ENCODE measurements at places on chromosomes 1 and 21.

GRCh38 chr1:11735854-11736745 lies at the start of gene AGTRAP:
Gene AGTRAP (plus strand): TSS chr1:11736136. CDS start chr1:11736209, 73 bp downstream.
- H3K27ac ChIP-seq: peak within 1 kb of the TSS; percentile 88
- peaks cover 13% of the 10 kb centered on the region for H3K4me1 ChIP-seq
- H3K4me3 ChIP-seq: peak within 1 kb of the TSS; percentile 75
- peak; percentile 94 for DNase-seq

DNA sequence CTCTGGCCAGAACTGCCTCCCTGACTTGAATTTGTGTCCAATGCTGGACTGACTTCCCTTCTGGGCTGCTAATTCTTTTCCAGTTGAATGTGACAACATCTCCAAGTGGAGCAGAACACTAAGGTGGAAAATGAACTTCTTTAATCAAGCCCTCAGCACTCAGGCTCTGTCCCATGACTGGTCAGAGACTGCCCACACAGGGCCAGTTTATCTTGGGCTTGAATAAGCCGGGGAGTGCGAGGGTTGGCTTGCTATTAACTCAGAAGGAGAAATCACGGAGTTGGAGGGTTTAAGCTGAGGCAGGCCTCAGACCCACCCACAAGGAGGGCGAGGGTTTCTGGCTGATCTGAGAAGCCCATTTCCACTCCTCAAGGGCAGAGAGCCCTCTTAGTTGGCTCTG lies 12.4 kb downstream of the KCNA10 start:
- H3K27ac ChIP-seq: no peak overlapping the region
- no peak for DNase-seq
- no peak overlapping the region for H3K4me3 ChIP-seq
- no peaks in the 10 kb centered on the region for H3K4me1 ChIP-seq
- H3K27me3 ChIP-seq: no peaks in the 10 kb centered on the region
- H3K36me3 ChIP-seq: no peaks in the 10 kb centered on the region

DNA sequence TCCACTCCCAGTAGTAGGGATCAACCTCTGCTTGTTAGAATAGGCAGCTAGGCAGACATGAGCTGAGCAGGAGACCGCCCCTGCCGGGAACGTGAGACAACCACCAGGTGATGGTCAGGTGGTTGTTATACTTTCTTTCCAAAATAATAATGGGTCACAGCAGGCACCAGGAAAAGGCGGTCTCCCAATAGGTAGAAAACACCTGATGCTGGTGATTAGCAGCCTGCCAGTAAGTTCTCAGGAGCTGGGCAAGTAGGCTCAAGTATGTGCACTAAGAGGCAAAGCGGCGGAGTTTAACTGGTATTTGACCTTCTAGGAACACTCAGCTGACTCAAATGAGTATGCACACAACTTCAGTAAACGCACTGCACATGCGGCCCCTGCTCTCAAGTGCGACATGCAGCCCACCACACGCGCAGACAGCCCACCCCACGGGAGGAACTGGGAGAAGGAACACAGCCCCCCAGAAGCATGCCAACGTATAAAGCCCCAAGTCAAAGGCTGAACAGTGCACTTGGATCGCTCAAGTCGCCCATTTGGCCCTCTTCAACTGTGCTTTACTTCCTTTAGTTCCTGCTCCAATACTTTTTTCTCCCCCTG lies 80.0 kb downstream of the DESI2 start:
- no peak overlapping the region for H3K27ac ChIP-seq
- peaks cover 38% of the 10 kb centered on the region for H3K27me3 ChIP-seq
- H3K4me3 ChIP-seq: no peak overlapping the region
- no peak for DNase-seq
- no peaks in the 10 kb centered on the region for H3K36me3 ChIP-seq

DNA sequence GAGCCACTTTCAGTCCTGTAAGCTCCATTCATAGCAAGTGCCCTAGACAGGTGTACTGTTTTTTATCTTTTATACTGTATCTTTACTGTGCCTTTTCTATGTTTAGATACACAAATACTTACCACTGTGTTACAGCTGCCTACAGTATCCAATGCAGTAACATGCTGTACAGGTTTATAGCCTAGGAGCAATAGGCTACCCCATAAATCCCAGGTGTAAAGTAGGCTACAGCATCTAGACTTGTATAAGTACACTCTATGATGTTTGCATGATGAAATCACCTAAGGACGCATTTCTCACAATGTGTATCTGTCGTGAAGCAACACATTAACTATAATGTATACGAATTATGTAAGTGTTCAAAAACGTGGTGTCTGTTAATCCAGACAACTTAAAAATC lies 10.7 kb downstream of the HLCS start:
- H3K36me3 ChIP-seq: no peaks in the 10 kb centered on the region
- DNase-seq: no peak
- H3K4me1 ChIP-seq: no peaks in the 10 kb centered on the region
- H3K27ac ChIP-seq: no peak overlapping the region
- no peaks in the 10 kb centered on the region for H3K27me3 ChIP-seq
- no peak overlapping the region for H3K4me3 ChIP-seq

DNA sequence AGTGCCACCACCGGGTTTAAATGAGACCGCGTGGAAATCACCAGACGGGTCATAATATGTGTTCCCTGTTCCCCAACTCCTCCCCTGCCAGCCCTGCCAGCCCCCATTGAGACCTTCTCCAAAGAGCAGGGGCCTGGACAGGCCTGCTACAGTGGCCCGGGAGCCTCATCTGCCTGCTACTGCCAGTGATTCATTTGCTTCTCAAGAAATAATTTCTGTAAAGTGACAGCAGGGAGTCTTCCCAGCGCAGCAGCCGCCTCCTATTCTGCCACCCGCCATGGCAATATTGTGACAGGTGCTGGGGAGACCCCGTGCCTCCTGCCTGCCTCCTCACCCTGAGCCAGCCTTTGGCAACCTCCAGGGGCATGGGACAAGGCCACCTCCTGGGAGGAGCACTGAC lies 8.9 kb downstream of the IFFO2 start:
- H3K4me1 ChIP-seq: peaks cover 52% of the 10 kb centered on the region
- H3K36me3 ChIP-seq: no peaks in the 10 kb centered on the region
- no peak for DNase-seq
- no peaks in the 10 kb centered on the region for H3K27me3 ChIP-seq

DNA sequence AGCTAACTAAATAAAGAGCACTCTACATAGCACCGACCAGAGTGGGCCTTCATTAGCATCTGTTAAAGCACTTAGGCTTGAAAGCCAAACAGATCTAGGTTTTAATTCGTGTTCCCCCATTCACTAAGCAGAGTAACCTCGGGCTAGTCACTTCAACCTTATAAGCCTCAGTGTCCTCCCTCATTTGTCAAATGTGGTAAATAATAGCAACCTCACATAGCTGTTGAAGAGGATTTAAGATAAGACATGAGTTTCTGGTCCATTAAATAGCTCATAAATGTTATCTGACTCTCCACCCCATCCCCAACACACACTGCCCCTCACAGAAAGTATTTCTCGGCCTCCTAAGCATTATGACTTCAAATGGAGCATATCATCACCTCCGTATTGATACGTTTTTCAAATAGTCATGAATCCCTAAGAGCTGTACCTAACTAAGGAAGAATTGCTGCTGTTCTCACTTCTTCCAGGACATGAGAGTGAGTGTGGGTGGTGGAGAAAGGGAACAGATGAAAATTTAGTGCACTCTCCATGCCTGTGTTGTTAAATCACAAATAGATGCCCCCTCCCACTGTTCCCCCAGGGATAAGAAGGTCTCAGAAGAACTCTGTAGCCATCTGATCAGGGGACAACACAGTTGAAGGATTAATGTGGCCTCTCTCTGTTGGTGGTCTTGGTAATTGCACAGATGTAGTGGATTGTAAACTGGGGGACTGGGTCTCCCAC lies 47.6 kb downstream of the PLPP3 start:
- no peaks in the 10 kb centered on the region for H3K27me3 ChIP-seq
- no peak for DNase-seq
- no peaks in the 10 kb centered on the region for H3K36me3 ChIP-seq
- no peak overlapping the region for H3K27ac ChIP-seq
- peaks cover 28% of the 10 kb centered on the region for H3K4me1 ChIP-seq

All from left lung (tissue), 14 donors.